ENCODE measurements at places on chromosomes 3 and 15.

DNA sequence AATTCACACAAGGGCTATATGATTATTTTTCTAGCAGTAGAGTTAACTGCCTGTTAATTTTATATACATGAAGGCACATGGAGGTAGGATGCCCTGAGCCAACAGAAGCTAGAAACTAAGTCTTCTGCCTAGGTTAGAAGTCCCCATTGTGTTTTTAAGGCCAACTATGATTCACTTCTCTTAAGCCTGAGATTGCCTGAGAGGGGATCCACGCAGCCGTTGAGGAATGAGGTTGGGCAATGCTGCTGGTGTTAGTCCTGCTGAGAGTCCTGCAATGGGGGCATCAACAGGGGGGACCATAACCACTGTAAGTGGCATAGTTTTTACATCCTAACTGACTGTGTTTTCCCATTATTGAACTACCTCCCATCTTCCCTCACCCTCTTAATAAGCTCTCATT lies 60.1 kb upstream of the PFN2 start:
- DNase-seq: no peak

DNA sequence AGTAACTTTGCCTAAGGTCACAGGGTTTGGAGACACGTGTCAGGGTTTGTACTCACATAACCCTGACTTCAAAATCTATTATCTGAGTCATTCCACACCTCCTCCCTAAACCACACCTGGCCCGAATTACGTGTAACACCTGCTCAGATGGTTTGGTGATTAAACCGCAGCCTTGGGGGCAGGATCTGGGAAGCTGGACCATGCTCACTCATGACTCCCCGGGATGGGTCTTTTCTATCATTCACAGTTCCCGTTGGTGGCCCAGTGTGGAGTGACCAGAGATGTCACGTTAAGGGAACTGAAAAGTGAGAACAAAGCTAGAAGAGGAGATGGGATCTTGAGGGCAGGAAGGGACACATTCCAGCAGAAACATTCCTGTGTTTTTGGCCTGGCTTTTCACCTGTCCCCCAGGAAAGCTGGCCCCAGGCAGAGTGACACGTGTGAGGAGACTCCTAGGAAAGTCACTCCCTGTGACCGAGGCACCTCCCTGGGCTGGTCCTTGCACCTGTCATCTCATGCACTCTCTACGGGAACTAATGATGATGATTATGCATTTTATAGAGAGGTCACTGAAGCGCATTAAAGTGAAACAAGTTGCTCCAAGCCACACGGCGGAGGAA lies 75.4 kb upstream of the POMGNT2 start:
- DNase-seq: no peak

GRCh38 chr3:10238345-10239183 lies 9.7 kb upstream of the TATDN2 start:
- DNase-seq: no peak

- no peak for DNase-seq
These were observed 114.7 kb downstream of the THRB start for GRCh38 chr3:24379936-24380335.

DNA sequence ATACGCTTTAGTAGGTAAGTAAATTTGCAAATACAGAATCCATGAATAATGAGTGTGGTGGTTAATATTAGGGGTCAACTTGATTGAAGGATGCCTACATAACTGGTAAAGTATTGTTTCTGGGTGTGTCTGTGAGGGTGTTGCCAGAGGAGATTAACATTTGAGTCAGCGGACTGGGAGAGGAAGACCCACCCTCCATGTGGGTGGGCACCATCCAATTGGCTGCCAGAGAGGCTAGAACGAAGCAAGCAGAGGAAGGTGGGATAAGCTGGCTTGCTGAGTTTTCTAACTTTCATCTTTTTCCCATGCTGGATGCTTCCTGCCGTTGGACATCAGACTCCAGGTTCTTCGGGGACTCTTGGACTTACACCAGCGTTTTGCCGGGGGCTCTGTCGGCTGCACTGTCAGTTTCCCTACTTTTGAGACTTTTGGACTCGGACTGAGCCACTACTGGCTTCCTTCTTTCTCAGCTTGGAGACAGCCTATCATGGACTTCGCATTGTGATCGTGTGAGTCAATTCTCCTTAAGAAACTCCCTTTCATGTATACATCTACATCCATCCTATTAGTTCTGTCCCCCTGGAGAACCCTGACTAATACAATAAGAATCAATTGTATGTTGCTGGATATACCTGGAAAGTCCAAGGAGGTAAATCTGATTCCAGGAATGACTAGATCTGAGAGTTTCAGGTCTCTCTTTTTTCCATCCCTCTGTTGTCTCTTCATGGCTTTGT lies 25.8 kb upstream of the NEDD4 start:
- no peak for DNase-seq

- DNase-seq: no peak
These were observed 4.6 kb upstream of the LMOD3 start for GRCh38 chr3:69126999-69127398.

DNA sequence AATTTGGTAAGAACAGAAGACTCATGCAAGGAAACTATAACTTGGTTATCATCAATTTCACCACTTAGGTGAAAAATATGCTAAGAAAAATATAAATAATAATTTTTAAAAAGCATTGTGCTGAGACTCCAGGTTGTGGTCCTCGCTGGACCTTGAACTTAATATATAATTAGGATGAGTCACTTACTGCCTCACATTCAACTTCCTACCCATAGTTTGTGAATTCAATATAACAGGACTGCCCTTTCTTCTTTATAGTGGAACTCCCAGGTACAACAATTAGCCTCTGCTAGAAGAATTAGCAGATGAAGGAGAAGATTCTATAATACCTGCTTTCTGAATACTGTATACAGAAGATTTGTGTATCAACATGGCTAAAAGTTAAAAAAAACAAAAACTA lies 149.1 kb upstream of the SPRED1 start:
- no peak for DNase-seq

DNA sequence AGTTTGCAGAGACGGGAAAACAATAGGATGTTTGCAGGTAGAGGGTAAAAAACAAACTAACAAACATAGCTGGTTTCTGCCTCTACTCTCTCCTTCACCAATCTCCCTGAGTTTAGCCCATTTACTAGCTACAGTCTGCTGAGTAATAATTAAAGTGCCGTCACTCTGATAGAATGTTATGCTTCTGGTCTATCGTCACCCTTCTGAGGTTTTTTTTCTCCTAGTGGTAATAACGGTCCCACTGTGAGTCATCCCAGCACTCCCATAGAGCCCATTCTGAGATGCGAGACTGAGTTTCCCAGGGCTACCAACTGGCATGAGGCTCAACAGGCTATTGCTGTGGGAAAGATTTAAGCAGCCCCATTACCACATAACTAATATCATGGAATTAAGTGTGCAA lies 56.4 kb downstream of the PLAAT1 start:
- DNase-seq: no peak

- no peak for DNase-seq
These were observed 60.1 kb downstream of the ATP10A start for GRCh38 chr15:25803036-25803435.

DNA sequence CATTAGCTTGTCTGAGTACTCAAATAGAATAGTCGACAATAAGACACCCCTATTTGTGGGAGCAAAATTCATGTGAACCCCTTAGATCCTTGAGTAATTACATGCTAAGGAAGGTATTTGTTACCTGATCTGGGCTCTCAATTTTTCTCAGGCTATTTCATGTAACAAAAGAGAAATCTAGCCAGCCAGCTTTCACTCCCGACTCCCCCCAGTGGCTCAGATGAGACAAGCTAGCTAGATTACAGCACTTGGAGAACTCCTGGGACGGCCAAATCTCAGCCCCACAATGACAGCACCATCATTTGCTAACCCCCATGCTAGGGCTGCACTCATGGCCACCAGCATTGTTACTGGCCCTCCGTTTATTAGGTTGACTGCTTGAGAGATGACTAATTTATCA lies 41.3 kb downstream of the GLDN start:
- no peak for DNase-seq

DNA sequence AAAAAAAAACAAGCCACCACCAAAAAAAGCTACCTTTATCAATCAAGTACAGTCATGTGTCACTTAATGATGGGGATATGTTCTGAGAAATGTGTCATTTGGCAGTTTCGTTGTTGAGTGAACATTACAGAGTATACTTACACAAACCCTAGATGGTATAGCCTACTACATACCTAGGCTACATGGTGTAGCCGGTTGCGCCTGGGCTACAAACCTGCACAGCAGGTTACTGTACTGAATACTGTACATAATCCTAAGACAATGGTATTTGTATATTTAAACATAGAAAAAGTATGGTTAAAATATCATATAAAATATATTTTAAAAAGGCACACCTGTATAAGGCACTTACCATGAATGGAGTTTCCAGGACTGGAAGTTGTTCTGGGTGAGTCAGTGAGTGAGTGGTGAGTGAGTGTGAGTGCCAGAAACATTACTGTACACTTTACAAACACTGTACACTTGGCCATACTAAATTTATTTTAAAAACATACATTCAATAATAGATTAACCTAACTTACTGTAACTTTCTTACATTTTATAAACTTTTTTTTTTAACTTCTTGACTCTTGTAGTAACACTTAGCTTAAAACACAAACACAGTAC lies 25.9 kb upstream of the JMJD7 start:
- no peak for DNase-seq

- DNase-seq: no peak
These were observed 286.0 kb upstream of the ZPLD1 start for GRCh38 chr3:102148598-102149337.

DNA sequence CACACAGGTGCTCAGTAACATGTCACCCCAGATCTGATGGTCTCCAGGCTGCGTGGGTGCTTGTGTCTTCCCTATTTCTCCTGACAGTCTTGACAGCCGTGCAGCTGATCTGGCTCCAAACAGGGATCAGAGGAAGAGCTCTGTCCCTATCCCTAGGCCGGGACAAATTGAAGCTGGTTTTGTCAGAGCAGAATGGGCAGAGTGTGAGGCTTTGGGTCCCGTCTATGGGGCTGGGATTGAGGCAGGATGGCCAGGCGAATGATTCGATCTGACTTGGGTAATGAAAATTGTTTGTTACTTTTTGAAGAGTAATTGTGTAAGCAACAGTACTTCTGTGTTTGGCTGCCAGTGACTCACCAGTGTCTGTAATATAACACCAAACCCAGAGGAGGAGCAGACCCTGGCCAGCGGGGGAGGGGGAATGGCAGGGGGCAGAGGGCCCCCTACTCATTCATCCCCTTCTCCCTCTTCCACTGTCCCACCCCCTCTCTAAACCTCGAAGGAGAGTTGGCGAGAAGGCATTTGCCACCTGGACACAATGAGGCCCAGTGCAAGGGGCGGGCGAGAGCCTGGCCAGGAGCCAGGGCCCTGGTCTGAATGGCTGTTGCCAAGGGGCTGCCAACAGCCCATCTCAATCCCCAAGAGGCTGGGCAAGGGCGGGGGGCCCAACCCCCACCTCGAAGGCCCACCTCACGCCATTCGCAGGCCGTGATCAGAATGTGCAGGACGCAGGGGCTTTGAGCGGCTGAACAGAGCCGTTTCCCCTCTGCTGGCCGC lies 4.9 kb upstream of the MAGEF1 start:
- no peak for DNase-seq

DNA sequence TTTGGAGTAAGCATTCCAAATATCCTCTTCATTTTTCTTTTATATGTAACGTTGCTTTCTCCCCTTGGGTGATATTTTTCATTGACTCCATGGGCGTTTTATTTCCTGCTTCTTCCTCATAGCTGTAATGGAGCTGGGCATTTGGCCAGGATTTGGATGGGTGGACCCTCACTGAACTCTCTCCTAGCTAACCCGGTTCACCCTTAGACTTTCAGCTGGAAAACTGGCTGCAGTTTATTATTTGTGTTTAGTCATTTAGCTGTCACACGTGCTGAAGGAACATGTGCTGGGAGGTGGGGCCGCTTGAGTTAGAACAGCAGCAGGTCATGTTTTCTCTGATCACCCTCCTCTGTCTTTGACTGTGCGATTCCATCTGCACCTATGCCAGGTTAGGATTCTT lies 407.6 kb downstream of the ZIC1 start:
- DNase-seq: no peak

DNA sequence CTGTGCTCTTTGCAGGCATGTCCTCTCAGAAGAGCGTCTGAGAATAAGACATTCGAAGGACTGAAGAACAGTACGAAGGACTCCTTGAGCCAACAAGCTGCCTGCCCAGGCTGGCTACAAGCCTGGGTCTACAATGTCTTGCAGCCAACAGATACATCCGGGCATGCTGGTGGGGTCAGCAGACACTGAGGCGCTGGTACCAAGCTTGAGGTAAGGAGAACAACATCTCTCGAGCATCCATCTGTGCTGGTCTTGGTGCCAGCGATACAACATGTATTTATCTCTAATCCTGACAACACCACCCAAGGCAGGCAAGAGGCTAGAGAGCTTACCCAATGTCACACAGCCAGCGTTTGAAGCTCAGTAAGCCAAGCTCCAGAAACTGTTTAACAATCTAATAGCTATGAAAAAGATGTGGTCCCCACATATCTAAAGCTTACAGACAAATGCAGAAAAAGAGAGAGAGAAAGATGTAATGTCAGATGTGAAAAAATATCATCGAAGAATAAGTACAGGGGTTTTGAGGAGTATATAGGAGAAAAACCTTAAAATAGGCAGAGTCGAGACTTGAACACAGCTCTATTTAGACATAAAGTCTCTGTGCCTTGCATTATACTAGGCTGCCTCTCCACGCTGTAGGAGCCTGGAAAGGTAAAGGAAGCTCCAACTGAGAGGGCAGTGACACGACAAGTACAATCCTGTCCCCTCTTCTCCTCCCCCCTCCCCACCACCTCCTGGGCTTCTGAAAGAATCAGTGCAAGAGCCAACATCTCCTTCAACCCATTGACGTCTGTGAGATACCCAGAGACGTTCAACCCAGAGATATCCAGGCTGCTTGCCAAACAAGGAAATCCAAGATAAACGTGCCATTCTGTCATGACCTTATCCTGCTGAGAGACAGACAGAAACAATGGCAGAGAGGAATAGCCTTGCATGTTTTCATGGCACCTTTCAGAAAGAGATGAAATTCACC lies 39.4 kb downstream of the WWTR1 start:
- DNase-seq: no peak

- no peak for DNase-seq
These were observed 110.5 kb upstream of the ABHD17C start for GRCh38 chr15:80584561-80584964.

- DNase-seq: no peak
These were observed 9.9 kb upstream of the GP9 start for GRCh38 chr3:129050556-129051295.

GRCh38 chr3:196168808-196169391 lies 42.3 kb downstream of the ZDHHC19 start:
- DNase-seq: no peak

DNA sequence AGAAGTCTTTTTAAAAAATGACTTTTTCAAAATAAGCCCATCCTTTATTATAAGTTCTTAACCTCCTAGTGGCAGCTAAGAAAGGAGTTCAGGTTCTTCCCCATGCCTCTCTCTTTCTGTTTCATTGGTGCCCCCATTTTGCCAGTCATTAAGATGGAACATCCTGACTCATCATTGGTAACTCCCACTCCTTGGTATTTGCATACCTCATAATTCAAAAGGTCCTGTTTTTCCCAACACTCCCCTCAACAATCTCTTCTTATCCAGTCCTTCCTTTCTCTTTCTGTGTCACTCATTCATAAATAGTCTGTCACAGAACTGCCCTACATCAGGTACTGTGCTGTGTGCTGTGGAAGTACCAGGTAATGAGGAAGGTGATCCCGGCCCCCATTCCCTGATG lies 394.0 kb downstream of the FOXP1 start:
- no peak for DNase-seq
